ENCODE measurements at places on chromosomes 1 and 21.

DNA sequence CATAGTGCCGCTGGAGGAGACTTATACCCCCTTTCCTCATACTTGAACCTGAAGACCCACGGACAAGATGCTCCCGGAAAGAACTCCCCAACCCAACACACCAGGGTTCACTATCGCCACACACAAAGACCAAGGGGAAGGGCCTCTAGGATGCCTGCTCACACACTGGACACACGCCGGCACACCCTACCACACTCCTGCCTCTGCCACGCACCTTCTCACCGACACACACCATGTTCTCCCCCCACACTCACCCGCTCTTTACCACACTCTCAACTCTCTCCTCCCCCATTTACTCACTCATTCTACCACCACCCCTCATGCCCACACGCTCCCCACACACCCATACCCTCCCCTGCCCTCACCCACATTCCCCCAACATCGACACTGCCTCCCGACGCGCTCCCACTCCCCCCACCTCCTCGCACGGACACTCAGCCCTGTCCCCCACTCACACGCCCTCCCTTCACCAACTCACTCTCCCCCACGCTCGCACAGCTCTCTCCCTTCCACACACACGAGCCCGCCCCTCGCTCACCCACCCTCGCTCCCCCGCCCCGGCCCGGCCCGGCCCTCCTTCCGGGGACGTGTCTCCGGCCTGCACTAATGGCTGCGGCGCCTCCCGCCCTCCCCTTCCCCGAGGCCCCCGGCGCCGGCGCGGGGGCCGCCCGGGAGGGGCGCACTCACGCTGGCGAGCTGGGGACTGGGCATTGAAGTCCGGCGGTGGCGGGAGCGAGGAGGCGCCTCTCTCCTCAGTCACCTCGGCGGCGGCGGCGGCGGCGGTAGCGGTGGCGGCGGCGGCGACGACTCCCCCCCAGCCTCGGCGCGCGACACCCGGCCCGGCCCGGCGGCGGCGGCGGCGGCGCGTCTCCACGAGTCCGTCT, 626 bp downstream of the PTP4A2 start:
- peak; percentile 72 for DNase-seq

DNA sequence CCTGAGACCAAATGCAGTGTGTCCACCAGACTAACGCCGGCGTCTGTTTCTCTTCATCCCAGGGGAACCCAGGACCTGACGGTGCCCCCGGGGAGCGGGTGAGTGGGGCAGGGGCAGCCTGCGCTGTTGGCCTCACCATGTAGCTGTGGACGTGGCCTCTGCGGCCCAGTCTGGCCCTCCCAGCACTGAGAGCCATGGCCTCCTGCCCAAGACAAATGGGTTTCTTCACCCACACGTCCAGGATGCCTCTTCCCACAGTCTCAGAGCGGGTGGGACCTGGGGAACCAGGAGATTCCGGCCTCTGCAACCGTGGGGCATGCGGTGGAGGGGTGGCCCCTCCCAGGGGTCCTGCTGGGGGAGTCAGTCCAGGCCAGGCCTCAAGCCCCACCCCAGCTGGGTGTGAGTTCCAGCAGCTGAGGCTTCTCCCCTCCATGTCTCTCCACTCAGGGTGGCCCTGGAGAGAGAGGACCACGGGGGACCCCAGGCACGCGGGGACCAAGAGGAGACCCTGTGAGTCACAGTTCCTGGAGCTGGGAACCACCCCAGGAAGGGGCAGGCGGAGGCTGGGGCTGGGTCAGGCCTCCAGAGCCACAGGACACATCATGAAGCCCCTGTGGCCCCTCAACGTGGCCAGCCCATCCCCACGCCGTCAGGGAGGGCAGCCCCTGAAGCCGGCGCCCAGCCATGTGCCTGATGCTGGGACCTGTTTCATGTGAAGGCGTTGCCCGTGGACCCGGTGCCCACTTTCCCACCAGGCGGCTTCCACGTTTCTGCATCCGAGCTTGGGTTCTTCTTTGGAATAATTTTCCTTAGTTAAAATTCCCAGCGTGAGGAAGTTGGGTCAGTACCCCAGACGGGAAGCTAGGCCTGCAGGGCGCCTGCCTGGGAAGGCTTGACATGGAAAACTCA, 11.0 kb downstream of the COL6A1 start:
- no peak for DNase-seq

DNA sequence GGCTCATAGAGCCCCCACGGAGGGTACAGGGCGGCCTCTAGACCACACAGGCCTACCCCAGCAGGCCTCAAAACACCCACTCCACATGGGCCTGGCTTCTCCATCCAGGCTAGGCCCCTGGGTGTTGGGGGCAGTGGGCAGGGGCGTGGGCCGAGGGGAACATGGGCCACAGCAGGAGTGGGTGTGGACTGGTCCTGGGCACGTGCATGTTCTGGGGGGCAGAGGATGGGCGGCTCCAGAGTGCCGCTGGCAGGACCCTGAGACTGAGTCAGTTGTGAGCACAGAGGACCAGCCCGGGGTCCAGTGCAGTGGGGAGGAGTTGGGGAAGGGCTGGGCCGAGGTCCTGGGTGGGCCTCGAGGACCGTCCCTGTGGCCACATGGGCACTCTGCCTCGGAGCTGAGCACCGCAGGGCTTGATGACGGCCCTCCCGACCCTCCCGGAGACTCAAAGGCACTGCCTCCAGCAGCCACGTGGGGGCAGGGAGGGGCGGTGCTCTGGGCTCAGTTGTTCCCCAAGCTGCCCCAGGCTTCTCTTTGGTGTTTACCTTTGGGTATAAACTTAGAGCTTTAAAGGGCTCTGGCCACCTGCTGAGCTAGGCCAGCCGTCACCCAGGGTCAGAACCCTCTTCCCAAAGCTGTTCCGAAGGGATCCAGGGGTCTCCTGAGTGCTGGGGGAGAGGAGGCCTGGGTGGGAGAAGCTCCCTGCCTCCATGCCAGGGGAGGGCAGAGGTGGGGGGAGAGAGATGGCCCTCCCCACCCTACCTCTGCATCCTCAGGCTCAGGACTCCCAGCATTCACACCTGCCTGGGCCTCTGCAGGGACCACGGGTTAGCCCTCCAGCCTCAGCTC, 79.9 kb downstream of the MORN1 start:
- peak; percentile 63 for DNase-seq

DNA sequence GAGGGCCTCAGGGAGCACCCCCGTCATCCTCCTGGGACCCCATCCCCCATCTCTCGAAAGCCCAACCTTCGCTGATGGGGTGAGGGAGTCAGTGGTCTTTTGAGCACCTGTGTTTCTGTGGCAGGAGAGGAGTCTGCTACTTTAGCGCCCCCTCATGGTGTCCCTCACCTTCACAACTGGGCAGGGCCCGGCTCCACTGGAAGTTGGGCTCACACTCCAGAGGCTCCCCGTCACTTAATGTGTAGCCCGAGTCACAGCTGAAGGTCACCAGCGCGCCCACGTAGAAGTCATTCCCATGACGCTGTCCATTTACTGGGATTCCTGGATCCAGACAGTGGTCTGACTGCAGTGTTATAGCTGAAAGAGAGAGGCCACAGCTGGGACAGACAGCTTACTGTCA, 139.5 kb upstream of the HMGB4 start:
- no peak for DNase-seq

DNA sequence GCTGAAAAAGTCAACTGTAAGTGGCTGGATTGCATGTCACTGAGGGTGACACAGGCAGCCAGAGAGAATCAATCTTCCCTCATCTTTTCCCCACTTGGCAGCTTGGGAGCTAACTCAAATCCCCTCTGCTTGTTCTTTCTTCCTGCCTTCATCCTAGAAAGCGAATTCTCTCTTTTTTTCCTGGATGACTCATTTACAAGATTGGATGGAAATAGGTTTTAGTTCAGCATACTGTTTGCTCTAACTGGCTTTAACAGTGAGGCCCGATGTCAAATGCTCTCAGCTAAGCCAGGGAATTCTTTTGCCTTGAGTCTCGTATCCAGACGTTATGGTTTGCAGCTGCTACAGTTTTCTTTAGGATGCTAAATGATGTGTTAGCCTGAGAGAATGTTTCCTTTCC, 72.7 kb downstream of the HUNK start:
- DNase-seq, result no peak

DNA sequence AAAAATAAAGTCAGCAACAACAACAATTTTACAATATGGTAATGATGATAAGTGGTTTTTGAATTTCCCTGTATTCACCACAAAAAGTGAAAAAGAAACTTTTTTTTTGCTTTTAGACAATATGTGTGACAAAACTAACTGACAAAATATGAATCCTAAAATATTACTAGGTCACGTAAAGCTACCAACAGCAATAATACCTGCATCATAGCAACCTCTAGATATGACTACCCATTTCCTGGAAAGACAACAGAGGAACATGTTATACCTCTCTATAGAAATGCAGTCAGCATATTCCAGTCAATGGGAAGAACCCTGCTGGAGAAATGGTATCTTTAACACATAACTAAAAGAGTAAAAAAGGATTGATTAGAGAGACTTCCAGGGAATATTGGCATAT, 73.7 kb downstream of the PDE4B start:
- no peak for DNase-seq

- DNase-seq, result no peak
Measured at GRCh38 chr1:235025422-235025984, 103.1 kb downstream of the TOMM20 start.

DNA sequence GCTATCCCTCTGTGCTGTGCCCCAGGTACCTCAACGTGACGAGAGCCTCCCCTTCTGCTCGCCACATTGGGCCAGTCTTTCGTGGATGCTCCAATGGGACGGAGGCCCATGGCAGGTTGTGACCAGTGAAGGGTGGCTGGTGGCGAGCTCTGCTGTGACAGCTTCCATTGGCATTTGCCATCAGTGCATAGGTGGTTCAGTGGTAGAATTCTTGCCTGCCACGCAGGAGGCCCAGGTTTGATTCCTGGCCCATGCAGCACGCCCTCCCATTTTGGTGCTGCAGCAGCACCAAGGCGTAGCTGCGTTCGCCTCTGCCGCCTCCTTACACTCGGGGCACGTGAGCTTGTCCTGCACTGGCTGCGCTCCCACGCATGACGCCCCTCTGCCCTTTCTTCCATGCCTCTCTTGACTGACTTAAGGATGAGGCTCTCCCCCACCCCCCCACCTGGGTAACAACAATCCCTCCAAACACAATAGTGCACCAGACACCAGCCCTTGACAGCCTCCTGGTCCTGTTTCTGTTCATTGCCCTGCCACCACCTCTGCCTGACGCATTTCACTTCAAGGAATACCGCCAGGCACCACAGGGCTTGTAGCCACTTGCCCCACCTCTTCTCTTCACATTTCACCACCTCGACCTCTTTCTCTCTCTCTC, 24.7 kb upstream of the FCGR2A start:
- DNase-seq, result no peak

- no peak for DNase-seq
Measured at GRCh38 chr1:58439946-58440345, 106.6 kb downstream of the OMA1 start.

DNA sequence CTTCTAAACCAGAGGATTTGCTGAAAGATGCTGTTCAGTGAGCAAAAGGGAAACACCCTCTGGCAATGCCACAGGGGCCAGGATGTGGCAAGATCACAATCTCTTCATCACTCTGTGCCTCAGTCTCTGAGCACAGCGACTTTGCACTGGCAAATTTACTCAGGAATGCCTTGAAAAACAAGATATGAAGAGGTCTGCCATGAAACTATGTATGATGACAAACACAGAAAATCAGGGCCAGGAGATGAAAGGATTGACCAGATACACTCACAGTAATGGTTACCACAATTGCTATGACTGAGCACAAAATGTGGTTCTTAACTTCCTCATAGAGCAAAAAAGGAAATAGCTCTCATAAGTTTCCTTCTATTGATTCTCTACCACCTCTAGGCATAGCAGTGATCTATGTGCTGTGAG, 5.8 kb downstream of the TTC13 start:
- DNase-seq, result peak; percentile 41
